NCI-H1092 treated with DMSO at 0.1 percent for 48 hours (cell line): ENCODE measurements at places on chromosomes 2 and 18.

DNA sequence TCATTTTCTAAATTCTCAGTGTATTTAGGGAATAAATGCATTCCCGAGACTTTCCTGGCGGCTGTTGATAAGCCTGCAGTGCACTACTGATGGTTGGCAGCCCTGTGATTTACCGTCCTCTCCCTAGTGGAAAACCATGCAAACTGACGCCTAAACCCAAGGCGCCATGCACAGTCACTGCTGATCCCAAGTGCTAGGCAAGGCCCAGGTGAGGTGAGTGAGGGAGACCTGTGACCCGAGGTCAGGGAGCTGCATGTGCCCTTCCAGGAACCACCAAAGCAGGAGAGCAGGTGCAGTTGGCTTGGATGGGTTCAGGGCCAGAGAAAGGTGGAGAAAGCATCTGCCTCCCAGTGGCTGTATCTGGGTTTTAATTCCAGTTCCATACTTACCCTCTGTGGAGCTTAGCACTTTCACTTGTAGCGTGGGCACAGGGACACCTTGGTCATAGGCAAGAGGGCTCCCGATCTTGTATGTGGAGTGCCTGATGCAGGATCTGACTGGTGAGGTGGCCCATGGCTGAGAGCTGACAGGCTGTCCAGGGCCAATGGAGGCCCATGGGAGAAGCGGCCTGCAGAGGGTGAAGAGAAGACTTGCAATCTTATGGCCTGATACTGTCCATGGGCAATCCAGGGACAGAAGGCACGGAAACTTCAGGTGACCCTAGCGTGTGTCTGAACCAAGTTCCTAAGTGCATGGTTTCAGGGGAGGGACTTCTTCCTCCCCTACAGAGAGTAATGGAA lies 131.3 kb downstream of the SH3RF3 start:
- no peak for DNase-seq

- no peak for DNase-seq
Observed at GRCh38 chr2:217313386-217313785, 453.5 kb upstream of the TNP1 start.

DNA sequence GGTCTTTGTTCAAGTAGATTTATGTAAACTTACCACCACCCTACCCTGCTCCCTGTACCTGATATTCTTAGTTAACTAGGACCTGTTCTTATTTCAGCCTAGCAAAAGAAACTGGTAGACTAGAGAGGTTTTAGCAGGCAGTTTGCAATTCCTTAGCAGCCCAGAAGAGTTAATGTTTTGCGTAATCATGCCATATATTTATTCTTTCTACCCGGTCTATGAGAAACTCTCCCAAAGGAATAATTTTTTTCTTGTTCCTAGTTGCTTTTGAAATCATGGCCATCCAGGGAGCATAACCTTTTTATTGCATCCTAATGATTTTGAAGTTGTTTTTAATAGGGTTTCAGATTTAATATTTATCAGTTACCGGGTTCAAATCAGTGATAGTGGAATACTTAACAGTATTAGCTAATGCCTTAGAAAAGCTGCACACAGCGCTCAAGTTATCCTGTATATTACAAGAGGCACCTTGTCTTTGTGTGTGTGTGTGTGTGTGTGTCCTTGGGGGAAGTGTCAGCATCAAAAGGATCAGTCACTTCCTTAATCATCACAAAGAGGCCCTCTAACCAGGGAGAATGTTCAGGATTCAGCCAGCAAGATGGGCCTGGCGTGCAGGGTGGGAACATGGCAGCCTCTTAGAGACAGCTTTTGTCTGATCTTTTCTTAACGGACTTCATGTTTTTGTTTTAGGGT lies 52.9 kb downstream of the CABLES1 start:
- DNase-seq, result no peak

GRCh38 chr2:114091010-114091409 lies 201.1 kb downstream of the ACTR3 start:
- DNase-seq, result no peak

DNA sequence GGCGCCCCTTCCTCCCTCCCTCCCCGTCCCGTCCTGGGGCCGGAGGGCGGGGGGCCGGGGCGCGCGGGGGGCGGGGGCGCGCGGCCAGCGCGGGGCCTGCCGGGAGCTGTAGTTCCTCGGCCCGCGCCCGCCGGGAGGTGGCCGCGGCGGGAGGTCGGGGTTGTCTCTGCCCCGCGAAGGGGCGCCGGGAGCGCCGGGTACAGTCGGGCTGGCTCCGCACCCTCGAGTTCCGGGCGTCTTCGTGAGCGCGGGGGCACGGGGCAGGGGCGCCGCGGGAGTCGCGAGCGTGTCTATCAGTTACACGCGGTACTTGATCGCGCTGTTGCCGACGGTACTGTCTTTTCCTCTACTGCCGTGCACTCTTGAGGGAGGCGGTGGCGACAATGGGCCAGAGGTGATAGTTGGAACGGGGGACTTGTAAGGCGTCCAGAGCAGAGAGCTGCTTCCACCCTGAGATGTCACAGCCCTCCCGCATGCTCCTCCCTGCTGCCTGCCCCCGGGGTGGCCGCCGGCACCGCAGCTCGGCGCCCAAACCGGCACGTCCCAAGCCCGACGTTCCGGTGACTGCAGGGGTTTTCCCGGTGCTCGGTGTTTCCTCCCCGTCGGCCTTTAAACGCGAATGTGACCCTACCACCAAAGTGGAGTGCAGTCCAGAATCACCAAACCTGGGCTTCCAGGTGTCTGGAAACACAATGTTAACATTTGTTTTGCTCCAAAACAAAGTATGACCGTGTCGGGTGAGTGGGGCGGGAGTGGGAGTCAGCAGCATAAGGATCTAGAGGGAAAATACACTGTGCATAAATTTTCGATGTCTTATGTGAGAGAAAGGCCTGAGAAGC lies at the start of gene PRKD3:
PRKD3 (minus strand) TSS at position 48 of the 839 bp plus-strand sequence. CDS start 8,309 bp downstream, outside the sequence.
- DNase-seq, result peak; percentile 42

- DNase-seq, result no peak
Observed at GRCh38 chr2:133175926-133176325, 392.3 kb downstream of the NCKAP5 start.

- no peak for DNase-seq
Observed at GRCh38 chr2:106270471-106270891, 76.4 kb upstream of the UXS1 start.

DNA sequence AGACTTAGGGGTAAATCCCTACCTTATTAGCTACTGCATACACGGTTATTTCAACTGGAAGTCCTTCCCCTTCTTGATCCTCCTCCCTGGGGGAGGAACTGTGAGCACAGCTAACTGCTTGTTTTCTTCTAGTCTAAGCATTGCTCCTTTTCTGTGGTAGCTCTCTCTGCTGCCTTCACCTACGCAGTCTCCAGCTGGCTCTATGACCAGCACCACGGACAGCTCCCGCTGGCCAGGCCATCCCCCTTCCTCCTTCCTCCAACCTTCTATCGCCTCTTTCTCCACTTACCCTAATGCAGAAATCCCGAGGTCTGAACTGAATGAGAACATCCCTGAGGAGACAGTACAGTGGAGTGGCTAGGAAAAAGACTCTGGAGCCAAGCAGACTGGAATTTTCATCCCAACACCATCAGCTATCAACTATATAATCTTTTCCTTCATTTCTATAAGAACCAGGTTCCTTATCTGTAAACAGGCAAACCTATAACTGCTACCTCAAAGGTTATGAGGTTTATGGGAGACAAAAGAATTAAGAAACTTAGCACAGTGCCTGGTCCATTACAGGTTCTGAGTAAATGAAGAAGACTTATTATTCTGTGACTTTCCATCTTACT lies 4.7 kb upstream of the CFAP65 start:
- no peak for DNase-seq
